M059J (cell line): ENCODE measurements at places on chromosomes 7 and 10. TPM values are rescaled to one million over a fixed set of nuclear protein-coding genes. Genes with fewer than 3 reads are reported as not detected.

The PDCD4 gene
- 13.0 and 19.9 TPM in 2 replicates for total RNA-seq

The CLEC5A gene
- not detected in 2 replicates for total RNA-seq

The KMT2E gene
- total RNA-seq: 41.5 and 43.6 TPM in 2 replicates

The HOXA11 gene
- total RNA-seq: 0.79 and 1.1 TPM in 2 replicates

The AOC1 gene
- 0.17 TPM in 1 of 2 replicates, not detected in the other for total RNA-seq

The TRPV5 gene
- not detected in 2 replicates for total RNA-seq

The FRMPD2 gene
- not detected in 2 replicates for total RNA-seq

The MSMB gene
- not detected in 2 replicates for total RNA-seq

The DKK1 gene
- 355 and 363 TPM in 2 replicates for total RNA-seq

The SRGN gene
- 740 and 865 TPM in 2 replicates for total RNA-seq

The AKR1C2 gene
- total RNA-seq: 0.49 and 0.86 TPM in 2 replicates

The USP6NL gene
- total RNA-seq: 4.2 and 7.9 TPM in 2 replicates

DNA sequence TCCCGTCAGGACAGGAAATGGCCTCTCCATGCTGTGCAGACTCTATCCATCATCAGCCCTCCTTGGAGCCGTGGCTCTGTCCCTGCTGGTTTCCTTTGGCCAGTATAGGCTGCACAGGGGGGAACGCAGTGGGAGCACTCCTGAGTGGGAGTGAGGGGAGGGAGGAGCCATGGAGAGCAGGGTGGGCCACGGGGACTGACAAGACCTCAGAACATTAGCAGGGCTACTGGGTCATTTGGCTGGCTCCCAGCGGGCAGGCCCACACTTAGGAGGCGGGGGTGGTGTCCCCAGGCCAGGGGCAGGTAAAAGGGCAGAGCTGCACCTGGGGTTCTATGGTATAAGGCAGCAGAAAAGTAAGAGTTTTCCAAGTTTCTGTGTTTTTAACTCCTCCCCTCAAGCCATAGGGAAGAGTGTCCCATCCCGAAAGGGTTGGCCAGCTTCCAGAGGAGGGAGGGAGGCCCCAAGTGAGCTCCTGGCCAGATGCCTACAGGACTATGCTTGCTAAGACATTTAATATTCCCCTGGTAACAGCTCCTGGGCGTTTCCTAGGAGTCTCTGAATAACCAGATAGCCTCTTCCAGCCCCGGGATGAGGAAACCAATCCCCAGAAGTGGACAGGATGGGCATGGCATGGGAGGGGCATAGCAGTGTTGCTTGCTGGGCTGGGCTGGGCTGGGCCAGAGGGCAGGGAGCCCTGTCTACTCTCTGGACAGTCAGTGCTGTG, 5.5 kb upstream of the OPN4 start:
- DNase-seq: peak; percentile 98

DNA sequence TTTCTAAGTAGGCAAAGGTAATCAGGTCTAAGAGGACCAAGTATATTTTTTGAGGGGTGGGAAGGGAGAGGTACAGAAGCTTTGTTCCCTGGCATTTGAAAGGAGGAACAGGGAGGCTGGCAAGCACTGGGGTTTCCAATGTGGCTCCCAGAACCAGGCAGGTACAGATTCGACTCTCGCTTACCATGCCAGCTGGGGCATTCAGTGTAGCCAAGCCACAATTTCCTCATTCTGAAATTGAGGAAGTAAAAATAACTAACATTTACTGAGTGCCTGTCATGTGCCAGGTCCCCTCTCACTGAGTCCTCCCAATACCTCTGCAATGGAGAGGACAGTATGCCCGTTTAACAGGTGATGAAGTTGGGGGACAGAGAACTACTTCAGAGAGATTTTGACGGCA, 45.9 kb upstream of the BET1 start:
- no peak for DNase-seq

DNA sequence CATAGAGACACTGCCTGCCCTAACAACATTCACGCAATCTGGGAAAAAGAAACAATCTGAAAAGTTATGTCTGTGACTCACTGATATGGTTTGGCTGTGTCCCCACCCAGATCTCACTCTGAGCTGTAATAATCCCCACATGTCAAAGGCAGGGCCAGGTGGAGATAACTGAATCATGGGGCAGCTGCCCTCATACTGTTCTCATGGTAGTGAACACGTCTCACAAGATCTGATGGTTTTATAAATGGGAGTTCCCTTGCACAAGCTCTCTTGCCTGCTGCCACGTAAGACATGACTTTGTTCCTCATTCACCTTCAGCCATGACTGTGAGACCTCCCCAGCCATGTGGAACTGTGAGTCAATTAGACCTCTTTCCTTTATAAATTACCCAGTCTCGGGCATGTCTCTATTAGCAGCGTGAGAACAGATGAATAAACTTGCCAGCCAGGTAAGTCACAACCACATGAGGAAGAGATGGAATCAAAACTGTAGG, 341.5 kb upstream of the AOAH start:
- peak; percentile 77 for DNase-seq

- no peak for DNase-seq
Measured at GRCh38 chr7:158603773-158604755, 16.4 kb upstream of the PTPRN2 start.

GRCh38 chr10:60742512-60742911, 35.8 kb upstream of the CDK1 start:
- DNase-seq: no peak

GRCh38 chr10:79387466-79387973, 40.3 kb downstream of the PPIF start:
- no peak for DNase-seq

GRCh38 chr10:114684822-114685209, 26.7 kb upstream of the ABLIM1 start:
- DNase-seq: peak; percentile 85

DNA sequence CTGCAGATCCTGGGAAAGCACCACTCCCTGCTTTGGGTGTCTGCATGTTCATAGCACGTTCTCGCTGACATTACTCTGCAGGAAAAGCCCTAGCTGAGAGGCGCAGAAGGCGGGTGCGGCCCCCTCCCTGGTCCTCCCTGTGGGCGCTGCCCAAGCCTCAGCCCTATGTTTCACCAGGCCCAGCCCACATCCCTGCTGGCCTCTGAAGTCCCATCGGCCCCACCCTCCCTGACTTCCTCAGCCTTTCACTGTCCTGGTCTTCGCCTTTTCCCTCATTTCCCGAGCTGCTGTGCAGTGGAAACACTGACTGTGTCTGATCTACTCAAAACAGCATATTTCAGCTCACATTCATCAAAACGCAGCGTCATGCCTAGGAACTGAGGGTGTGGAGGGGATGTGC, 36.3 kb upstream of the DIP2C start:
- no peak for DNase-seq

DNA sequence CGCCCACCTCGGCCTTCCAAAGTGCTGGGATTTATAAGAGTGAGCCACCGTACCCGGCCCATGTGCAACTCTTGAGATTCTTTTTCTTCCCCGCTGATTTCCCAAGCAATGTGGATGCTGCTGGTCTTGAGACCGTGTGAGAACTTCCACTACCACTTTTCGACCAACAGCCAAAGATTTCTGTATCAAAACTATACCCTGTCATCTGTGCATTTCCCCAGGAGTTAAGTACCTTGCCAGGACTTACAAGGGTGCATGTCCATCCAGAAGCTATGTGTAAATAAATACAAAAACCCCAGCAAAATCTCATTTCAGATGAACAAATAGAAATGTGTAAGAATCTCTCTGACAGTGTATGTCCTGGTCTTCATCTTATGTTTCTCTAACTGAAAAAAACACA, 9.9 kb upstream of the GALNT11 start:
- DNase-seq: no peak

DNA sequence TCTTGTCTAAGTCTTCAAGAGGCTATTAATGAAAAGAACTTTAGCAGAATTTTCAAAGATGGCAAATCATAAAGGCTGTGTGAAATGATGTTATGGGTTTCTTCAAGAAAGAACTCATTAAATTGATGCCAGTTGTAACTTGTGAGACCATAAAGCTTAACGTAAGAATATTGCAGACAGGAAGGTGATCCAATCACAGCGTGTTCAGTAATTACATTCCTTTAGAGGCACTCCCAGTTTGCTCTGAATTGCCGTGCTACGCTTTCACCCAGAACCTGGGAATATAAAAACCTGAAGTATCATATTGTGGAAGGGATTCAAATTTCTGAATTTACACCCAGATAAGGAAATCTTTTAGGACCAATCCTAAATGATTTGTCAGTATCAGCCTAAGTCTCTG, 64.1 kb upstream of the ITGB1 start:
- no peak for DNase-seq

GRCh38 chr7:28973591-28973990, 15.5 kb upstream of the TRIL start:
- no peak for DNase-seq

GRCh38 chr7:116429986-116430619, 69.4 kb upstream of the CAV2 start:
- DNase-seq: no peak

DNA sequence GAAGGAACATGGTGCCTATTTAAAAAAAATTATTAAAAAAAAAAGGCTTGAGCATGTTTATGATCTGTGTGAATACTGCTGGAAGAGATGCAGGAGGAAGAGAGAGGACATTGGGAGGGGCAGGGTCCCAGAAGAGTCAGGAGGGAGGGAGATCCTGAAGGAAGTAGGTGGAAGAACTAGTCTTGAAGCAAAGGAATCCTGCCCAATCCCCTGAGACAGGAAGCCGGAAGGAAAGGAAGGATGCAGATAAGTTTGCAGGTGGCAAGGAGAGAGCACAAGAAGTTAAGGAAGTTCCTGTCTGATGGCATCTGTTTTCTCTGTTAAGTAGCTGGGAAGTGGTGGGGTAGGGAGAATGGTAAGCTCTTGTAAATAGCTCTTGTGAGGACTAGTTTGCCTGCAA, 318.5 kb downstream of the DOCK4 start:
- no peak for DNase-seq

GRCh38 chr7:30521532-30521931, 16.9 kb upstream of the GGCT start:
- DNase-seq: no peak

DNA sequence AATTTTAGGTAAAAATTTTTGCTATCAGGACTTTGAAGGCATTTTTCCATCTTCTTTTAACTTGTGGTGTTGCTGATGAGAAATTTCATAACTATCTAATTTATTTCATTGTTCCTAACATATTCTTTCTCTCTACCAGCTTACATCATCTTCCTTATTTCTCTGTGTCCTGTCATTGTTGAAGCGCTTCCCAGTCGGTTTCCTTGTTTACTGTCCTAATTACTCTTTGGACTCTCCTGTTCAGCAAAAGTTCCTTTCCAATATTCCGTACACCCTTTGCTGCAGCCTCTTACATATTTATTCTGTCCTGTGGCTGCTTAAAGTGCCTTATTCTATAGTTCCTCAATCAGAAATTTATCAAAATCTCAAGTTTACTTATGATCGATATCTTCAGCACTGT, 609.0 kb upstream of the FZD8 start:
- no peak for DNase-seq

DNA sequence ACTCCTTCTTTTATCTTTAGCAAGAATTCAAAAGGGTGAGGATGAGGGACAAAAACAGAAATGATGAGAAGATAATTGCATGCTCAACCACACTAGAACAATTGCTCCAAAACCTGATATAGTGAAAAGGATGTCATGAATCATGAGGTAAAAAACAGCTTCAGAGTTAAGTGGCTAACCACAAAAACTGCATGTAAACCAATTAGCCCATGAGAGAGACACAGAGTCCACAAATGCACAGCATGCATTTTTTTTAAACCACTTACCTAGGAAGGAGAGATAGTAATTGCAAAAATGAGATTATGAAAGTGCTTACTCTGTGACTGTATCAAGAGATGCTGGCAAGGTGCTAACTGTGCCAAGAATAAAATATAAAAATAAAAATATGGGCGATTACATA, 132.9 kb downstream of the MBL2 start:
- peak; percentile 69 for DNase-seq

- no peak for DNase-seq
Measured at GRCh38 chr7:17031906-17032551, 150.2 kb upstream of the AGR3 start.

GRCh38 chr7:131329176-131329570, 1.5 kb downstream of the MKLN1 start:
- DNase-seq: peak; percentile 30

GRCh38 chr7:150980663-150981062, 2.5 kb upstream of the KCNH2 start:
- no peak for DNase-seq

DNA sequence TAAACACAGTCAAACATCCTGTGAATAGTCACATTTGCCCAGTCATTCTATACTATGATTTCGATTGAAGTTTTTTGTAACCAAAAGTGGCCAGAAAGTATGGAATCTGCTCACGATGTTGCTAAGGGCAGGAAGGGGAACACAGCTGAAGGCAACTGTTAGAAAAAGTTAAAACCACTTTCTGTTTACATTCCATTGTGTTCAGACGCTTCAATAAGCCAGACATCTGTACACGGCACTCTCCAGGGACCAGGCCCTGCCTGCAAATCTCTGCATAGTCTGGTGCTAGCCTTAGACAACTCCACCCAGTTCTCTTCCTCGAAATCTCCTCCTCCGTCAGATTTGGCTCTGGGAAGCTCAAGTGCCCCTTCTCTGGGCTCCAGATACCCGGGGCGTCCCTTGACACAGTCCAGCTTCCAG, 17.1 kb upstream of the TMEM120A start:
- DNase-seq: no peak

DNA sequence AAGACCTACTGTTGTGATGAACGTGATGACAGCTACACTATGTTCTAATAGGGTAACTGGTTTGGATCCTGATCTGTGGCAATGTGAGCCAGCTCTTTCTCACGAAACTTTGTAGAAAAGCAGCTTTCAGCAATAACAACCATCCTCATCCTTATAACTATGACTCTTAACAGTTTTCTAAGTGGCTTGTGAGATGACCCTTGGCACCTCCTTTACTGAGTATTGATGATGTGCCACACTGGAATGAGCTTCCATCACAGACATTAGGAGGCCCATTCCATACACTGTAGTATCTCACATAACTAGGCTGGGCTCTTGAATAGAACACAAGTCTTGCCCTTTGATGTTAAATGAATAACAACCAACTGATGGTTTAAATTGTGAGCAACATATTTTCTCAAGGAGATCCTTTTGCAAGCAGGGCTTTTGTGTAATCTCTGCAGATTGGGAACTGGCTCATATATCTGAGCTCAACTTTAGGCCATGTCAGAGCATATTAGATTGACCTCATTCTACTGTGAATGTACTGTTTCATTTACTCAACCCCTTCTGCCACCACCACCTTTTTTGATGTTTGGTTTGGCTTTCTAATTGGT, 46.4 kb downstream of the MYPN start:
- no peak for DNase-seq

DNA sequence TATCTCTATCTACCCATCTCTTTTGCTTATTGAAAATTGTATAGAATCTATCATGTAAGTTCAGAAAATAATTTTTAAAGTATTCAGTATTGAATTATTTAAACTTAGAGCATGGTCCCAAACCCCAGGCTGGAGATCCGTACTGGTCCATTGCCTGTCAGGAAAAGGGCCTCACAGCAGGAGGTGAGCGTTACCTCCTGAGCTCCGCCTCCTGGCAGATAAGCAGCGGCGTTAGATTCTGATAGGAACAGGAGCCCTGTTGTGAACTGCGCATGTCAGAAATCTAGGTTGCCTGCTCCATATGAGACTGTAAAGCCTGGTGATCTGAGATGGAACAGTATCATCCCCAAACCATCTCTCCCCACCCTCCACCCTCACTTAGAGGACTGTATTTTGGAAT, 266.0 kb upstream of the CNTNAP2 start:
- no peak for DNase-seq
